Fibroblast of lung (primary cell): ENCODE measurements at places on chromosomes 6 and 20. TPM values are rescaled to one million over a fixed set of nuclear protein-coding genes. Genes with fewer than 3 reads are reported as not detected.
A peak's percentile ranks its signal among the peaks of the same experiment; 100 is the strongest.

Gene CPNE5
- total RNA-seq: 0.26 TPM in 1 of 2 replicates, not detected in the other

DNA sequence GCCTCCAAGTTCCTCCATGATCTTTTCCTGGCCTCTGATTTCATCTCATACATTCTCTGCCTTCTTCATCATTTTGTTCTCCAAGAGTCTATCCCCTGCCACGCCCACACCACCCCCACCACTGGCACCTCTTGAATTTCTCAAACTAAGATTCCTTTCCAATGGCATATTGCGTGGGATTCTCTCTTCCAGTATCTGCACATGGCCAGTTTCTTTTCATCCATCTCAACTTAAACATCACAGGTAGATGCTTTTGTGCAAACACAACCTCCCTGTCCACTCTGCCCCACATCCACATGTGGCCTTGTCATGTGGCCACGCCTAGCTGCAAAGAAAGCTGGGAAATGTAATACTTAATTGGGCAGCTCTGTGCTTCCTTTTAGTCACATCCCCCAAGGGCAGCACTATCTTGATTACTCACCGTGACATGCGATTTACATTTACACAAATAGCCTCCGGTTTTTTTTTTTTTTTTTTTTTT lies 33.4 kb upstream of the ZMYND8 start:
- peak; percentile 77 for DNase-seq

- peak; percentile 43 for DNase-seq
Measured at GRCh38 chr6:15493437-15494168, 169.2 kb downstream of the DTNBP1 start.

GRCh38 chr6:81748994-81749393 lies 3.5 kb downstream of the TENT5A start:
- peak; percentile 28 for DNase-seq

DNA sequence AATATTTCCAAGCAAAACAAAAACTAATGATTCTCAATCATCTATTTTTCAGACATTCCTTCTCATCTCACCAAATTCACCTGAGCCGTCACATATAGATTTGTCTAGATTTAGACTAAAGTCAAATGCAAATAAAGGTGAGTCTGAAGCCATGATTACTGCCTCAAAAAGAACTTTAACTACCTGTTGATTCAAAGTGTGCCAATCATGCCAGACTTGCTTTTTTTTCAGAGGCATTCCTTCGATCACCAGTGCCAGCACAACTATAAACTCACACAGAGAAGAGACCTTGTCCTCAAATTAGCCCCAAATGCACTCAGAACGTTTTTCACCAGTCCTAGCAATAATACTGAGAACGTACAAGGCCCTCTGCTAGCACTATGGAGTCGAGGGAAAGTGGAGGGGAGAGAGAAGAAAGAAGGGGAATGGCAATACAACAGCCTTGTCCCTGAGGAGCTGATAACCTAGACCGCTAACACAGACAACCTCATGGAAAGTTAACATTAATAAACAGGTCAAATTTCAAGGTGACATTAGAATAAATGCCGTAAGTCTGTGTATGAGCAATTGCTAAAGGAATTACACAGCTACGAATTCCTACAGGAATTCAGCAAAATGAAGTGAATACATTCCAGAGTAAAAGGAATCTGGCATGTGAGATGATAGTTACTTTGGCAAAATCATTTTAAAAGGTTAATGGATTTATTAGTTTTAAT lies 60.9 kb downstream of the EPB41L2 start:
- DNase-seq: peak; percentile 79

DNA sequence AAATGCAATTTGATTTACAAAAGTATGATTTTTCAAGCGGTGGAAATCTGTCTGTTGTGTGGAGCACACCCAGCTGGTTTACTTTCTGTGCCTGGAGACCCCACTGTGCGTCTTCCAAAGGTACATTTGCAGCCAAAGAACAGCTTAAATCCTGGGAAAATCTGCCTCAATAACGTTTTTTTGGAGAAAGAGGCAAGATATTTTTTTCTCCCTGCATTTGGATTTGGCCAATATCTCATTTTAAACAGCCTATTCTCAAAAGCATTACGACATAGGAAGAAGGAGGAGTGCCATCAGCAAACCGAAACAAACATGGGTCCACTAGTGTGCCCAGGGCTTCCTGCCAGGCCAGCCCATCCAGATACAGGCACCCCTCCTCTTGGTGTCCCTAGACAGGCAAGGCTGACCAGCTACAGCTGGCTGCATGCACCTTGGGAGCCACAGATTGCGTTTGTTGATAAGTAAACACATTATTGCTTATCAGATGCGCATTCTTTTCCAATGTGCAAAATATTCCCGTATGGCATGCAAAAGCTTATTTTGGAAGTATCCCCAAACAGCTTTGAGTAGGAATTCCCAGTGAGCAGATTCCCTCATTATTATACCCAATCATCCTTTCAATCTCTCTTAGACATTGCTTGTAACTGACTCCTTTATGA lies 184.5 kb upstream of the MARCKS start:
- peak; percentile 69 for DNase-seq

Gene PPP1R16B
- total RNA-seq: under 0.01 TPM in 2 replicates
